ENCODE measurements at places on chromosomes 7 and 10.

- DNase-seq, result no peak
Measured at GRCh38 chr7:105978035-105978434, 15.0 kb downstream of the CDHR3 start.

DNA sequence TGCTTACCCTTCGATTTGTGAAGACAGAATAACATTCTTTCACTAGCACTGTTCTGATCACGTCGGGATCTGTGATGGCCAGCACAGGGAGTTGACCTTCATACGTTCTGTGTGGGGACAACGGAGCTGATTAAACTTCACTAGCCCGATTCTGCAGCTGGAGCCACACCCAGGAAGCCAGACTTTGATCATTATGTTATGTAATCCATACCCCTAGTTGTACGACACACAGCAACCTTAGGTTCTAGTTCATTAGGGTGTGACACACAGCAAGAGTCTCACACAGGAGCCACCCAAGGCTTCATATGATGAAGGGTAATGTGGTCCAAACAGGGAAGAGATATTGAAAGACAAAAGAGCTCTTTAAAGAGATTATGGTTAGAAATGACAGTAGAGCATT lies 7.2 kb downstream of the CYP3A5 start:
- DNase-seq, result no peak

DNA sequence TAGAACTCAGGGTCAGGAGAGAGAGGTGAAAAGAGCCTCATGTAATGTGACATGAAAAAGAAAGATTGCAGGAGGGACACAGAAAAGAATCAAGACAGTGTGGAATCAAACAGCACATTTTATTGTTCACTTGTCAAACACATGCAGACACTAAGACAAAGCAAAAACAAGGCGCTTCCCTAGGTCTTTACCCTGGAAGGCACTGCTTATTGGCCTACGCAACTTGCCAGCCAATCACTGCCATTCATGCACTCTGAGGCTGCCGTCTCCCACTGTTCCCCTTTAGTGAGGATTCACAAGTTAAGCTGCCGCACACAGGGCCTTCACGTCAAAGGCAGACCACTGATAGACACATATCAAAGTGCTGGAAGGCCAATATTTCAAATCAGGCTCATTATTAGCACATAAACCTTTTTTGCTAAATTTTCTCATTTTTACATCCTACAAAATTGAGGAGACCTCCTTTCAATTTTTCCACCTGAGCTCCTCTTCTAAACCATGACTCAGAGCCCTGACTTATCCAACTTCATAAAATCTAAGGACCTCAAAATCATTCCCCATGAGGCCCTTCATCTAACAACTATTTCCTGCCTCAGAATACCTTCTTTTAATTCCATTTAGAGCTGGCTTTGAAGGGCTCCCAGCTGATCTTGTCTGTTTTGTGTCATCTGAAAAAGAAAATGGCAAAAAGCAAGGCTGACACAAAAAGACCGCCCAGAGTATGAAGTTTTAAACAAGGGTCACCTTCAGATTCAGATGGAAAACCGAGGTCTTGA lies 149.4 kb downstream of the CHCHD3 start:
- no peak for DNase-seq

- DNase-seq, result no peak
Measured at GRCh38 chr7:47513741-47514241, 68.1 kb downstream of the TNS3 start.

DNA sequence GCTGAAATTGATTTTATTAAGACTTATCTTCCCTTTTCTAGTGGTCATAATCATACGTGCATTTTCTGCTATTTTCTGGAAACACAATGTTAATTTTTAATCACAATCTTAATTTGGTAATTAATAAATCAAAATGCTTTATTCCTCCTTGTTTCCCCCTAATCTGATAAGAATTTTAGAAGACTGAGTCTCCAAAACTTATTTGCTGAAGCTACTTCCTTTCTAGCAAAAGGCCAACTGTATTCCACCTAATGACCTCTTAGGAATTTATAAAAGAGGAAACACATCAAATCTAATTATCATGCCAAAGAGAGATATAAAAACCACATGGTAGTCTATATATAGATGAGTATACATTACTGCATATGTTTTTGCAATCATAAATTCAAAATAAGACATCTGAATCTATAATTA lies 140.6 kb downstream of the GNAI1 start:
- no peak for DNase-seq

GRCh38 chr7:156324201-156324600 lies 316.4 kb upstream of the RNF32 start:
- no peak for DNase-seq

GRCh38 chr7:100886936-100887515 lies 2.5 kb downstream of the UFSP1 start:
- no peak for DNase-seq

DNA sequence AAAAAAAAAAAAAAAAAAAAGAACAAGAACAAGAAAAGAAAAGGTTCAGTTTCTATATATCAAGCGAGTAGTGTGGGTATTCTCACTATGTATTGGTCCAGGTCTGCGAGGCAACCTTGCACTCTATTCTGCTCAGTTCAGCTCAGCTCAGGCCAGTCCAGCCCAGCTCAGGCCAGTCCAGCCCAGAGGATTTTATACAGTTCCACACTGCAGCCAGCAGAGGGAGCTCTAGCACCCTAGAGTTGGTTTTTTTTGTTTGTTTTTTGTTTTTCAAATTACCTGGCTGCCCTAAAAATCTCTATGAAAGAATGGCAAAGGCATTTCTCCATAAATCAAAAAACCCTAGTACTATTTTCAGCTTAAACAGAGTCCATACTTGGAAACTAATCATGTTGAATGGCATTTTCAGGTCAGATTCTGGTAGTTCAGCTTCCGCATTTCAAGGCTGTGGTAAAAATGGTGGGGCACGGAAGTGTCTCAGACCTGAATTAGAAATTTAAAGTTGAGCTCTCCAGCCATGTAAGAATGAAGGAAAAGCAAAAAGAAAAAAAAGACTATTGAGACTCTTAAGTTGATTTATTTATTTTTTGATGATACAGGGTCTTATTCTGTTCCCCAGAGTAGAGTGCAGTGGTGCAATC lies 55.2 kb upstream of the GSDME start:
- no peak for DNase-seq
